ENCODE measurements at places on chromosomes 2 and 18.
A peak's percentile ranks its signal among the peaks of the same experiment; 100 is the strongest.

- no peak for DNase-seq
Measured at GRCh38 chr2:190043441-190043840, 19.1 kb downstream of the MSTN start.

DNA sequence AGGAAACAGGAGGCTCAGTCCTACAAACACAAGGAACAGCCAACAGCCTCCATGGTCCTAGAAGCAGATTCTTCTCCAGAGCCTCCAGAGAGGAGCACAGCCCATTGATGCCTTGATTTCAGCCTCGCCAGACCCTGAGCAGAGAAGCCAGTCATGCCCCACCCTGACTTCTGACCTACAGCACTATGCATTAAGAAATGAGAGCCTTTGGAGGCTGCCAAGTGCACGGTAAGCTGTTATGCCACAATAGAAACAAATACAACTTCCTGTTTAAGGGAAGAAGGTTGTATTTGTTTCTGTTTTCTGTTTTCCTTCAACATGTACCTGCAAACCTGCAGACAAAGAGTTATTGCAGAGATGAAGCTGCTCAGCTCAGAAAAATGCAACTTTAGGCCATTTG is 181.3 kb upstream of the AGAP1 start:
- no peak for DNase-seq

DNA sequence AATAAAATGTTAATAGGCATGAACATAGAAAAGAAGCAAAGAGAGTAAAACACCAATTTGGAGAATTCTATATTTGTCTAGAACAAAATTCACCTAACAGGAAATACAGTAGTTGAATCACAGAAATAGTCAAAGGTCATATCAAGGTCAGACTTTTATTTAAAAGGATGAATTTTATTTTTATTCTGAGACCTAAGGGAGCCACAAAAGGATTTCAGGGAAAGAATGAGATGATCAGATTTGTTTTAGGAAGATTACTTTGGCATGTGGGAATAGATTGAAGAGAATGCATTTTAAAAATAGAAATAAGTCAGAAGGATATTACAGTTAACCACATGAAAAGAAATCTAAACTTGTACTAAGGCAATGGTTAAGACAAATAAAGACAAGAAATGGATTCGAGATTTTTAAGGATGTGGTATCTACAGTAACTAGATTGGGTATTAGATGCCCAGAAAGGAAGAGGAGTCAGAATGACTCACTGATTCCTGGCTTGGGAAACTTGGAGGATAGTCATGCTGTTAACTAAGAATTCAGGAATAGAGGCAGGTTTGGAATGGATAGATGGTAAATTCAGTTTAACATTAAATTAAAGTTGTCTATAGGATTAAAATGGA is 56.0 kb downstream of the METTL4 start:
- no peak for DNase-seq

DNA sequence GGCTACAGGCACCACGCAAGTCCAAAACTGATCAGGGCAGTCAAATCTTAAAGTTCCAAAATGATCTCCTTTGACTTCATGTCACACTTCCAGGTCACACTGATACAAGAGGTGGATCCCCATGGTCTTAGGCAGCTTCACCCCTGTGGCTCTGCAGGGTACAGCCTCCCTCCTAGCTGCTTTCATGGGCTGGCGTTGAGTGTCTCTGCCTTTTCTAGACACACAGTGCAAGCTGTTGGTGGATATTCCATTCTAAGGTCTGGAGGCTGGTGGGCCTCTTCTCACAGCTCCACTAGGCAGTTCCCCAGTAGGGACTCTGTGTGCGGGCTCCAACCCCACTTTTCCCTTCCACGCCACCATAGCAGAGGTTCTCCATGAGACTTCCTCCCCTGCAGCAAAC is 838.2 kb upstream of the CHAC2 start:
- no peak for DNase-seq

GRCh38 chr2:189181706-189182105 is 2.1 kb upstream of the COL5A2 start:
- DNase-seq = no peak

GRCh38 chr2:84880645-84881521 is at the start of gene TRABD2A:
TRABD2A (minus strand) TSS chr2:84881084; CDS start chr2:84881039, 45 bp downstream.
- DNase-seq = peak; percentile 58

- DNase-seq = no peak
Measured at GRCh38 chr18:27400001-27400400, 214.9 kb upstream of the CHST9 start.

- DNase-seq = no peak
Measured at GRCh38 chr2:23480957-23481797, 96.2 kb downstream of the KLHL29 start.

DNA sequence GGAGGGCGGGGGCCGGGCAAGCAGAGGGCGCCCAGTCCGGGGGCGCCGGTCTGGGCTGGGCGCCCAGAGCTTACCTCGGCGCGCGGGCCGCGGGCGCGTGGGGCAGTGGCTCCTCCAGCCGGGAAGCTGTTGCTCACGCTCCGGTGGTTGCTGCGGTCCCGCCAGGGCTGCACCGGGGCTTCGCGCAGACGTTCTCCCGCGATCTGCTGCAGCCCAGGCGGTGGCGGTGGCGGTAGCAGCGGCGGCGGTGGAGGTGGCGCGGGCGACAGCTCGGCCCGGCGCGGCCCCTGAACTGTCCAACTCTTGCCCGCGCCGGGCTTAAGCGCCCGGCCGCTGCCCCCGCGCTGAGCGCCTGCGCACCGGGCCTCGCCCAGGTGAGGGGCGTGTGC is 391 bp downstream of the ZNF385B start:
- no peak for DNase-seq

GRCh38 chr2:46873604-46874068 is 42.0 kb downstream of the MCFD2 start:
- peak; percentile 7 for DNase-seq

- DNase-seq = no peak
Measured at GRCh38 chr18:58067601-58068000, 23.6 kb downstream of the NEDD4L start.

DNA sequence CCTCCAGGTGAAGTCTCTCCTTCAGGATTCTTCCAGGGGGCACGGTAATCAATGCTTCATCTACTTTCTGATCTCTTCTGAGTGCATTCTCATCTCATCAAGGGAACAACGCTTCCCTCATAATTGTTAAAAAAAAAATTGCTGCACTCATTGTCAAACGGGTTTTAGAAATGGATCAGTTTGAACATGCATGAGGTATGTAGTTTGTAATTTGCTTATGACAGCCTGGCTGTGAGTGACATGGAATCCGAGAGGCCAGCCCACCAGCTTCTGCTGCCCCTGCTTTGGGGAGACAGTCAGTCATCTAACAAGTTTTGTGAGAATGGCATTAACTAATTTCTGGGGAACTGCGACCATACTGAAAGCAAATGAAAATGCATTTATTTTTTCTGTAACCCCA is 791.9 kb upstream of the SOX11 start:
- DNase-seq = no peak

- DNase-seq = no peak
Measured at GRCh38 chr18:45569566-45570275, 45.6 kb upstream of the SLC14A2 start.

- no peak for DNase-seq
Measured at GRCh38 chr2:198639580-198639979, 818.2 kb downstream of the SATB2 start.

- no peak for DNase-seq
Measured at GRCh38 chr2:6880200-6880733, 2.7 kb downstream of the RSAD2 start.

DNA sequence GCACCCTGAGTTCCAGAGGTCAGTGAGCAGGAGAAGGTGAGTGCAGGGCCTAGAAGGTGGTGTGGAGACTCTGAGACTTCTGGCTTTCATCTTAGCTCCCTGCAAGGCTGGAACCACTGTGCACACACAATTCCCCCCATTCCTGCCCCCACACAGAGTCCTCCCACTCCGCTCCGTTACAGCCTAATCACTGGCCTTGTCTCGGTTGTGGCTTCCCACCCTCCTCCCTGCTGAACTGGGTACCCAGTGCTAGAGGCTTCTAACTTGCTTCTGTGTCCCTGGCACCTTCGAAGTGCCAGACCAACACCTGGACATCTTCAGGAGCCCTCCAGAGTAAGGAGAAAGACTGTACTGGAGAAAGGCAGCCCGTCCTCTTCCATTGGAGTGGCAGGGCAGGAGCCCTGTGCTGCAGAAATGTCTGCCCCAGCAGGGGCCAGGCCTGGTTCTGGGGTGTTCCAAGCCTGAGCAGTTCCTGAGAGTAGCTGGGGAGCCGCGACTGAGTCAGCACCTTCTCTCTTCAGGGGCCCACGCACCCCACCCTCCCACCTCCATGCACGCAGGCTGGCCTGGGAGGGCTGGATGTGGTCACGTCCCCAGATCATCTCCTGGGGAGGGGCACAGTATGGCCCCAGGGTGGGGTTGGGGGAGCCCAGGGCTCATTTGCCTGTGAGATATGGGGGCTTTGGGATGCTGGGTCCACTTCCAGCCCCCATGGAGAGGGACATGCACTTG is 23.4 kb downstream of the CROCC2 start:
- DNase-seq = no peak

DNA sequence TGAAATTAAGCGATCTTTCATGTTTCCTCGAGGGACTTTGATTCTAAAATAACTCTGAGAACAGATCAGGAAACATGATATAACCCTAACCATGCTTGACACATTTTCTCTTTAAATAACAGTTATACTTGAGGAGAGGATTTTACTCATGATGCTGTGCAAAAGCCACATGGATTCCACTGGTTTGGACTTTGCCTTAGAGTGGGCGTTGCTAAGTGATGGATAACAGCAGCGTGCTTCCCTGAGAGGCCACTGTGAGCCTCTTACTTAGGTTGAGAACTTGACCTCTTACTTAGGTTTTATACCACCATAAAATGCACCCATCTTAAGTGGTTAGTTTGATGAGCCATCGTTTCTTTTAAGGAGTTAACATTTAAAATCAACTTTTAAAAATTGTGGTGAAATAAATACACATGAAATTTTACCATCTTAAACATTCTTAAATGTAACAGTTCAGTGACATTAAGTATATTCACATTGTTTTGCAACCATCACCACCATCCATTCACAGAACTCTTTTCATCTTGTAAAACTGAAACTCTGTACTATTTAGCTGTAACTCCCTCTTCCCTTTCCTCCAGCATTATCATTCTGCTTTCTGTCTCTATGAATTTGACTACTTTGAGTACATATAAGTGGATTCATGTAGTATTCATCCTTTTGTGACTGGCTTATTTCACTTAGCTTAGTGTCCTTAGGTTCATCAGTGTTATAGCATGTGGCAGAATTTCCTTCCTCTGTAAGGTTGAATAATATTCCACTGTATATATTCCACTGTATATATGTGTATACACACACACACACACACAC is 22.6 kb downstream of the ANXA4 start:
- DNase-seq = no peak

DNA sequence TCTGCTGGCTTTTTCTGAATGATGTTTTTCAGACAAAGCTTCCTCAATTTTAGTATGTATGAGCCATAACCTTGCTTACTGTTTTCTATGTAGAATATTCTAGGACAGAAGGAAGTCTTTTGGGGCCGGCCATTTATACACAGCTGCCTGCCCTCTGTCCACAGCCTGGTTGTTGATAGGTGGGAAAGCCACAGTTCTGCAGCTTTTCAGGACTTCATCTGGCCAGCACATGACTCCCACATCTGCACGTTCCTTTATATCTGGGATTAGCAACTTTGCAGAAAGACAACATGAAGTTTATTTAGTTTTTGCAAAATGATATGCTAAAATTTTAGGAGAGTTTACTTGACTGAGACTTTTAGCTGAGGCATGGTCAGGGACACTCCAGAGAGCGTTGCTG is 105.6 kb downstream of the CEP192 start:
- no peak for DNase-seq

GRCh38 chr2:204982303-204982702 is 437.0 kb downstream of the PARD3B start:
- no peak for DNase-seq

DNA sequence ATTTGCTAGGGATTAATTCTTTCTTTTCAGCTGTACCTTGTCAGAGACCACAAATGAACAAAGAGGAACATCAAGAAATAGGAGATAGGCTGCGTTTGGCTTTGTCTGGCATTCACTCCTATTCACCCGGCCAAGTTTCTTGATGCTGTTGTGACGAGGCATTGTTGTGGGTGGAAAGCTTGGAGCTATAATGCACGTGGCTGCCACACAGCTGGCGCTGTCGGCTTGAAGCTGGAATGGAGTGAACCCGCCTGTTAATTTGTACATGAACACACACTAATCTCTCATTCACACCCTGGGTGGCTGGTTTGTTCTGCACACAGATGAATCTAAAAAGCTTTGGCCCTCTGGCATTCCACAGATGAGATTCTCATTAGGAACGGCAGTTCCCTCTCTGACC is 274.9 kb upstream of the GYPC start:
- DNase-seq = no peak

DNA sequence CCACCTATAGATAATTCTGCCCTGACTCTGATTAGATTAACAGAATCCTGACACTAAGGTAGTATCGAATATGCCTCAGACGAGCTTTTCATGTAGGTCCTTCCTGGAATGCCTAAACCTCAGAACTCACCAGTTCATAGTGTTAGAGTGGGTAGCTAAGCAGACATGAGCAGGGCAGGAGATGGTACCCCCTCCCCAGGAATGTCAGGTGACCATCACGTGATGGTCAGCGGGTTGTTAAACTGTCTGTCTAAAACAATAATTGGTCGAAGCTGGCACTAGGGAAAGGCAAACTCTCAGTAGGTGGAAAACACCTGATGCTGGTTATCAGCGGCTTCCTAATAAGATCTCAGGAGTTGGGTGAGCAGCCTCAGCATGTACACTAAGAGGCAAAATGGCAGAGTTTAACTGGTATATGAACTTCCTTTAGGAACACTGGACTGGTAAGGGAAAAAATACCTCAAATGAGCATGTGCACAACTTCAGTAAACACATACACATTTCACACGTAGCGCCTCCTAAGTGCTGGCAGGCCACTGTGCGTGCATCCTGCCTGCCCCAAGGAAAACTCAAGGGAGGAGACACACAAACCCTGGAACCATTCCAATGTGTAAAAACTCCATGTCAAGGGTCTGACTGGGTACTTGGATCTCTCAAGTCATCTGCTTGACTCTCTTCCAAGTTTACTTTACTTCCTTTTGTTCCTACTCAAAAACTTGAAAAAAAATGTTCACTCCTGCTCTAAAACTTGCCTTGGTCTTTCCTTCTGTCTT is 339.5 kb downstream of the GULP1 start:
- DNase-seq = no peak

- DNase-seq = no peak
Measured at GRCh38 chr2:86016581-86016980, 89.1 kb downstream of the POLR1A start.

GRCh38 chr2:22867973-22868372 is 517.0 kb upstream of the KLHL29 start:
- DNase-seq = no peak

DNA sequence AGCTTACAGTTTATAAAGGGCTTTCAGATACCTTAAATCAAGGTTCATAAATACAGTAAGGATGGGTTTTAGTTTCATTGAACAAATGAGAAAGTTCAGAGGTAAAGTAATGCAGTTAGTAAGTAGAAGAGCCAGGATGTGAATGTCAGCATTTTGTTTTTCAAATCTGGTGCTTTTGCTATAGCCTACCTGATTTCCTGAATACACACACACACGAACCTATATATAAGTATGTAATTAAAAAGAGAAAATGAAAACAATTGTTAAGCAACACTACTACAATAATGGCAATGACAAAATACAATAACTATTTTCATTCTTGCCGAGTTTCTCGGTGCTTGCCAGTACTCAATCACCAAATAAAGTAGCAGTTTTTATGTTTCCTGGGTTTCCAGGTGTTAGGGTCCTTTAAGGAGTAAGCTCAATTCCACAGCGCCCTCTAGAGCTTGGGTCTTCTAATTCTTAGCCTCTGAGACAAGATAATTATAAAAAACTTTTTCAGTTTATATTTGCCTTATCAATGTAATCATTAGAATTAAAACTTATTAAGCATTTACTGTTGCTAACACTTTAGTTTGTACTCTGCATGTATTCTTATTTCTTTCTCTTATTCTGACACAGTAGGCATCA is 512.9 kb upstream of the ACVR2A start:
- no peak for DNase-seq

Measured in stimulated activated CD8-positive, alpha-beta memory T cell treated with anti-CD3 and anti-CD28 coated beads, Interleukin-7, amount 100 ng/mL, for 4 hours (primary cell).